Activated CD8-positive, alpha-beta memory T cell treated with anti-CD3 and anti-CD28 coated beads for 1 hour (primary cell): ENCODE measurements at places on chromosomes 2 and 18.

DNA sequence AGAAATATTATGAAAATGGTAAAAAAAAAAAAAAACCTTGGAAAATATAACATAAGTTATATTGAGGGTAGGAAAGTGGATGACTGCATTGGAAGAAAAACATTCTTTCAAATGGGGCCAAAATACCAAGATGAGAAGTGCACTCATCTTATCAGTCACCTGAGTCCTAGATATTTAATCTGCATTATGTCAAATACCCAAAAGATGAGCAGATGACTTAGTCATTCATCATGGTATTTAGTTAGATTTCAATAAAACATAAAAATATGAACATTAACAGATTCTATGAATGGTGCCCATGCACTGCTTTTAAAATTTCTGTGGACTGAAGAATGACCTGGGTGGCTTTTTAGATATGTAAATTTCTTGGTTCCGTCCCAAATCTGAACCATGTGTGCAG is 56.9 kb downstream of the HNMT start:
- DNase-seq = no peak

DNA sequence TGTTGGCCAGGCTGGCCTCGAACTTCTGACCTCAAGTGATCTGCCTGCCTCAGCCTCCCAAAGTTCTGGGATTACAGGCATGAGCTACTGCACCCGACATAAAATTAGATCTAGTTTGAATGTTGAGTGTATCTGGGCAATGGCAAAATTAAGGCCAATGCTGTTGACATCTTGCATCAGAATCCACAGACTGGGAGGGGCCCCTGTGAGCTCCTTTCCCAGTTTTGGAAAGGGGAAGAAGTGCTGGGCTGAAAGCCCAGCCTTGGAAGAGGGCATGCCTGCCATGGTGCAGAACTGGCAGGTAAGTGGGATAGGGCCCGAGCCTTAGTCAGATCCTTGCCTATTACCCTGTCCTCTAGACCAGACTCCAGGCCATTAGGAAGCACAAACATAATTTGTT is 4.5 kb upstream of the MYOM1 start:
- no peak for DNase-seq

GRCh38 chr2:103123516-103123915 is 361.7 kb downstream of the TMEM182 start:
- no peak for DNase-seq

DNA sequence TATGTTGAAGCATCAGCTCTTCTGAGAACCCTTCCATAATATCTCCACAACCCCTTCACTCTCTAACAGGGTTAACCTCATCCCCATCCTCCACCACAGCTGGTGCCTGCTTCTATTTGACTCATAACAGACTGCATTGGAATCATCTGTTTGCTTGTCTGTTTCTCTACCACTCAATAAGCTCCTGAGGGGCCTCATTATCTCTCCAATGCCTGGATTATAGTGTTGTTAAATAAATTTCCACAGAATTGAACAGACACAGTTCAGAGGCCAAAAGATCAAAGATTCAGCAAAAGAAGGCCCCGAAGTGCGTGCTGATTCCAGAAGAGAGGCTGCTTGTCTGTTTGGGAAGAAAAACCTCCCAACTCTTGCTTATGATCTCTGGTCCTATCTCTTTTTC is 33.7 kb upstream of the FAM98A start:
- DNase-seq = no peak

- no peak for DNase-seq
These were observed 75.1 kb downstream of the CTAGE1 start for GRCh38 chr18:22342625-22343024.

DNA sequence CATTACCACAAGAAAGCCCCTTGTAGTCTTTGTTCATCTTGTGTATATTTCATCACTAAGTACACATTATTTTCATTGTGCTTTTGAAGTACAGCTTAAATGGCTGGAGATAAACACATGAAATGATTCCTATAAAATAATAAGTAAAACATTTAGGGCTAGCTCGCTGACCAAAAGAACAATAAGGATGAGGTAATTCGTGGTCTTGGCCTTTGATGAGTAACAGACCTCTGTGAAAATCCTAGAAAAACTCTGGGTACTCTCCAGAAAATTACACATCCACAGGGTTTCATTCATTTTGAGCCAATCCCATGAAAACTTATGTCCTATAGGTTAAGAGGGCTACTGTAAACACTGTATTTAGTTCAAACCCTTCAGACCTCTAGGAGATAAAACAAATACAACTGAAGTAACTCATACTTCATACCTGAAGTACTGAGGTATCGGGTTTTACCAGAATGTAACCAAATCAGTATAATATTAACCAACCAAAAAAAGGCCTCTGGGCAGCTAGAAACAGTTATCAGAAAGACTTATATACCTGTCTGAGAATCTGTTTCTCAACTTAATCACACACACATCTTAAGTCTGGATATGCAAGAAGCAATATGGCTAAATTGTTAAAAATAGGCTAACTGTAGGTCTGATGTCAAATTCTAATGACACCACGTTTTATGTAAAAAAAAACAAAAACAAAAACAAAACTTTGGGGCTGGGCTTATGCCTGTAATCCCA is 31.0 kb downstream of the CFAP36 start:
- DNase-seq = no peak

GRCh38 chr2:96863575-96864342 is 5.9 kb upstream of the ANKRD39 start:
- no peak for DNase-seq

GRCh38 chr2:101725515-101726192 is 28.1 kb downstream of the MAP4K4 start:
- DNase-seq = no peak

DNA sequence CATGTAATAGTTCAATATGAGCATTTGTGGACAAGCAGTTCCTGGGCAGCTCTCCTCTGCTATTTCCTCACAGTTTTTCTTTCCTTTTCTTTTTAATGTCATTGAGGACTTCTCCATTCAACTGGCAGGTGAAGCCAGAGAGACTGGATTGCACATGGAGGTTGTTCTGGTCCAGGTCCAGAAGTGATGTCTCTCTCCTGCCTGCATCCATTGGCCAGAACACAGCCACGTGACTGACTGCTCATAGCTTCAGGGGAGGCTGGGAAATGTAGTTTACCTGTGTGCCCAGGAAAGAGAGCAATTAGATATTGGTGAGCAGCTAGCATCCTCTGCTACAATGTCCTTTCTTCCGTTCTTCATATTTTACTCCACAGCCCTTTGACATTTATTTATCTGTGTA is 20.2 kb upstream of the ADAM23 start:
- no peak for DNase-seq

DNA sequence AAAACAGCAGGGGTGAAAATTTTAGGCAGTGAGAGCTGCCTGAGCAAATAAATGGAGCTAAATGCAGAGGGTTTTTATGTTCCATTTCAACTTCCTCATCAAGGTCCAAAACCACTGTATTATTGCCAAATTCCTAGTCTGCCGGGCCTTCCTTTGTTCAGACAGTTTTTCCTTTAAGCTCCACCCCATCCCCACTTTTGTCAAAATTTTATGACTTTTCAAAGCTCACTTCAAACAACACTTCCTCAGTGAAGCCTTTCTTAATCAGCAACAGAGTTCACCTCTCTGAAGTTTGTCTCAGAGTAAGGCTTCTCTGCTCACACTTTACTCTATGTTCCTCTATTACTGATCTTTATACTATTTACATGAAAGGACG is 81.3 kb downstream of the CERKL start:
- DNase-seq = no peak

DNA sequence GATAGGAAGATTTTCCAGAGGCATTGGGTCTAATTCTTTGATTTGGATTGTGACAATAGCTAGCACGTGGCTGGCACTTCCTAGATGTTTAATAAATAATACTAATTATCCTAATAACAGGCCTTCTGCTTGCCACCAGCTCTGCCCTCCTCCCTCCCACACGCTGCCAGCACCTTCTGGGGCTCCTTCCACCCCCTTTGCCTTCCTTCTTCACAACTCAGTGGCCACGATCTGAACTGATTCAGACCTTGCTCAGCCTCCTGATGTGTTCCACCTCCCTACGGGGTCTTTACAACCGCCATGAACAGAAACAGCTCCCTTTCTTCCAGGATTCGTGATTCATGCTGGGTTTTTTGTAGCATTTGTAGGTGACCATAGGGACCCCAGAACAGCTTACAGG is 310.3 kb upstream of the HS6ST1 start:
- no peak for DNase-seq

DNA sequence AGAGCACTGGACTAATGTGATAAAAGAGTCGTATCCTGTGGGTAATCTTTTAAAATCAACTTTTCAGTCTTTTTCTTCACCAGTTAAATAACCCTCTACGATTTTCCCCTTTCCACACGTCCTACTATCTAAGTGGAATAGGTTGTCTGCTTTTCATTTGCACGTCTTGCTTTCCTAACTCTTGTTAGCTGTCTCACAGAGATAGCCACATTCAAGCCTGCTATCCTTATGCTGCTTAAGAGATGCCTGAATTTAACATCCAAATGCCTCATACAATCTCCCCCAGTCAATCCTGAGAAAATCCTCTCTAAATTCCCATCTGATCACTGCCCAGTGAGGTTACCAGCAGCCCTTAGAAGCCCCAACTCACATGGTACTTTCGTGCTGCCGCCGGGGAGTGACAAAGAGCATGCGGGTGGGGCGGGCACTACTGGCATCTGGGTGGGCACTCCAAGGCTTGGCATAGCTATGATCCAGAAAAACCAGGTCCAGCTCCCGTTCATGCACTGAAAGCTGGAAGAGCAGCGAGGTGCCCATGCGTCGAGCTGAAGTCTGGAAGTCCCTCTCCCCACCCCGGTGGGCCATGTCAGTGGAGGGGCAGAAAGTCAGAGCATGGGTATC is 1.5 kb downstream of the KANSL3 start:
- no peak for DNase-seq

- no peak for DNase-seq
These were observed 550 bp downstream of the MYL12B start for GRCh38 chr18:3262234-3263131.

DNA sequence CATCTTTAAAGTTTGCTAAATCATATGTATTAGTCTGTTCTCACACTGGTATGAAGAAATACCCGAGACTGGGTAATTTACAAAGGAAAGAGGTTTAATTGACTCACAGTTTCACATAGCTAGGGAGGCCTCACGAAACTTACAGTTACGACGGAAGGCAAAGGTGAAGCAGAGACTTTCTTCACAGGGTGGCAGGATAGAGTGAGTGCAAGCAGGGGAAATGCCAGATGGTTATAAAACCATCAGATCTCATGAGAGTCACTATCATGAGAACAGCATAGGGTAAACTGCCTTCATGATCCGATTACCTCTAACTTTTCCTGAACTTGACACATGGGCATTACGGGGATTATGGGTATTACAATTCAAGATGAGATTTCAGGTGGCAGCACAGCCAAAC is 1075.2 kb upstream of the NRXN1 start:
- DNase-seq = no peak

DNA sequence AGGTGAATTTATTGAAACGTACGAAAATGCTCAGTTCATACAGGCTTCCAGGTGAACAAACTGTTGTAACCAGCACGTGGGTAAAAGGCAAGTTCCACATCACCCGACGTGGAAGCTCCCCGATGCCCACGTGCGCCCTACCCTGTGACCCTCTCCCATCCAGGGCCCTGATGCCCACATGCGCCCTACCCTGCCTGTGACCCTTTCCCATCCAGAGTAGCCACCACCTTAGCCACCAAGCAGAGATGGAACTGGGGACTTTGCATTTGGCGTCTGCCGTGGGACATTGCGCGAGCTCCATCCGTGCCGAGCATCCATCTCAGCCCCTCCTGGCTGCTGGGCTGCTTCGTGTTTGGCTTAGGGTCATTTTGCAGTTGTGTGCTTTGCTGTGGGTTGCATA is 37.5 kb downstream of the ANO7 start:
- DNase-seq = no peak

GRCh38 chr2:100126201-100126600 is 16.2 kb downstream of the AFF3 start:
- DNase-seq = no peak

DNA sequence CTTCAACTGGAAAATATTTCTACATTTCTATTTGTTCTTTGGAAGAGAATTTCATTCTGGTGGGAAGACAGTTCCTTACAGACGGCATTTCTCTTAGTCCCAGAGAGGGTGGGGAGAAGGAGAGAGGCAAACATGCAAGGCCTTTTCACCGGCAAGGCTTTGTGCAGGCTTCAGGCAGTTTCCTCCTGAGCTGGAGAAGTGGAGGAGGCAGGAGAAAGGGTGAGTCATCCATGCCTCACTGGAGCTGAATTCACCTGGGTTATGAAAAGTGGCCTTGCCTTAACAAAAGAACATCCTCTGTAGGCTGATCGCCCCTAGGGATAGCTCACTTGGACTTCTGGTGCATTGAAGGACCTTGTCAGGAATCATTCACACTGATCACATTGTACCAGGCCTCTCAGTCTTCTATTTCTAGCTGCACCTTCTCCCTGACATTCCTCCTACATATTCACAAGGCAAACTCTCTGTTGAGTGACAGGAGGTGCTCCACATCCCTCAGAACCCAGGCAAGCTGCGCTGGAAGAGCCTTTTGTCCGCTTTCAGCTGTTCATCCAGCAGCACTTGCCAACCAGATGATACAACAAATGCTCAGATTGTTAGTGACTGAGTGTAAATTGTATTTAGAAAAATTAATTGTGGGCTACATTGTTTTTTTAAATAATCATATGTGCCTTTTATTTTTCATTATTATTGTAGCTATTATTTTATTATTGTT is 796.1 kb downstream of the DCDC2C start:
- DNase-seq = no peak

- DNase-seq = no peak
These were observed 156.6 kb downstream of the AKAIN1 start for GRCh38 chr18:5040476-5040875.

DNA sequence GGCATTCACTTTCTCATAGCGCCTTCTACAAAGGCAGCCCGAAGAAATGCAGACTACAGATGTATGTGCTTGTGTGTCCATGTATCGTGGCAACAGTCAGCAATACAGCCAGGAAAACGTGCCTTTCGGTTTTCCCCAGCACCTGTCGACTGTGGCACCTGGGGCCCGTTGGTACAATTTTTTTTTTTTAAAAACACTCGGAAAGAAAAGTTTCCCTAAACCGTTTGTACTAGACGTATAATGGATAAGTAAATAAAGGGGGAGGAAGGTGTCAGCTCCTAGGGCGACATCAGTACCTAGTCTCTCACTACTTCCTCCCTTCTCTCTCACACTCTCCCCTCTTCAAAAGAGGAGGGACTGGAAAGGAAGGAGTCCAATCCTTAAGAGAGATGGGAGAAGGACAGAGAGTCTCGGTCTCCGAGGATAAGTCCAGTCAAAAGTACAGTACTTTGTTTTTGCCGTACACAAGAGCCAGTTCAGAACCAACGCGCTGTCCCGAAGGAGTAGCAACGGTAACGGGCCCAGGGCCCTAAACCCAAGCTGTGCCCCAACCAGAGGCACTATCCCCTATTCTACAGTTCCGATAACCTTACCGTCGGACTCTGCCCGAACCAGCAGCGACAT is 759 bp downstream of the PPP4R3B start:
- no peak for DNase-seq
